Left cardiac atrium (tissue), 4 donors: ENCODE measurements at places on chromosomes 6 and 20. TPM values are rescaled to one million over a fixed set of nuclear protein-coding genes. Genes with fewer than 3 reads are reported as not detected.
A peak's percentile ranks its signal among the peaks of the same experiment; 100 is the strongest.

GRCh38 chr6:13947611-13948178, 22.9 kb downstream of the RNF182 start:
- DNase-seq: no peak

- DNase-seq: peak; percentile 22
Measured at GRCh38 chr6:133241901-133242636, 912 bp downstream of the EYA4 start.

DNA sequence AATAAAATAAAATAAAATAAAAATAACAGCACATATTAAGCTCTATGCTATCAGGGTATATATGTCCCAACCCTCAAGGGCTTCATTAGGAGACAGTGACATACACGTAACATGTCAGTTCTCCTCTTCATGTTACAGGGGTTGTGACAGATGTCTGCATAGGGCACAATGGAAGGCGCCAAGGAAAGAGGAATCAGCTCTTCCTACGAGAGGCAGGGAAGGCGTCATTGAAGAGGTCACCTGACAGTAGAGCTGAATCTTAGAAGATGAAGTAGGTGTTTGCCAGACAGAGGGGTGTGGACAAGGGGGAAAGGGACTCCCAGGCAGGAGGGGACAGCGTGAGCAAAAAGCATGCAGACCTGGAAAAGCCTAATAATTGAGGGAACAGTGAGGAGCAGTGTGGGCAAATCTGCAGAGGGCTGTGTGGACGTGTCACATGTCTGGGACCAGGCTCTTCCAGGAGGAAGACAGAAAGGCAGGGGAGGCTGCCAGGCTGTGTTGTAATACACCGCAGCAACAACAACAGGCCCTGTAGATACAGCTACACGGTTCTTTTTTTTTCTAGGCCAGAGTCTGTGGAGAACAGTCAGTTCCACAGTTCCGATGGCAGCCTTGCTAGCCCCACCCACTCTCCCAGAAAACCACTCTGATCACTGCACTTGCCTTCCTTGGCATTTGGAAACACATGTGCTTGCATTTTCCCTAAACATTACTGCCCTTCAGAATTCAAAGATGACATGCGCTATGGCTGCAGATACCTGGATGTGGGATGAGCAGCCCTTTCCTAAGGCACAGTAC, 2.5 kb upstream of the FKBP5 start:
- DNase-seq: peak; percentile 91

DNA sequence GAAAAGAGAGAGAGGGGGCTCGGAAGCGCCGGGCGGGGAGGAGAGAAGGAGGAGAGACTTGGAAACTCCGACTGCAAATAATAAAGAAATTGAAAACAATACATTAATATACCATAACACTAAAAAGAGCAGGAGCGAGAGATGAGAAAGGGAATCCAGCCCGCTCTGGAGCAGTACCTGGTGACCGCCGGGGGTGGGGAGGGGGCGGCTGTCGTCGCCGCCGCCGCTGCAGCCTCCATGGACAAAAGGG, 338 bp downstream of the E2F3 start:
- DNase-seq: no peak

DNA sequence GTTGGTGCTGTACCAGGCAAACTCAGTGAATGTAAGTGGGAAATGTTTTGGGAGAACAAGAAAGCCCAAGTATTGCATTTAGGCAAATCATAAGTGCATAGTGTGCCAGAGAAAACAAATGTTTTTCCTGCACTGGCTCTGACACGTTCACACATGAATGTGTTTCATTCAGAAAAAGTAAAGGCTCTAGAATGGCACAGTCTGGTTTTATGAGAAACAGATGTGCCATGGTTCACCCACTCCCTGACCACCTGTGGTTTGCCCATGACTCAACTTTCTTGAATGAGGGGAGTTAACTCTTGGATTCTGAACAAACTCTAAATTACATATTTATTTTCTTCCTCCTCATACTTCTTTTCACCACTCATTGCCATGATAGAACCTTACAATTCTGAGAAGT, 126.9 kb downstream of the KCNQ5 start:
- DNase-seq: no peak

GRCh38 chr6:73121421-73121993, 103.8 kb downstream of the KHDC1L start:
- DNase-seq: no peak

DNA sequence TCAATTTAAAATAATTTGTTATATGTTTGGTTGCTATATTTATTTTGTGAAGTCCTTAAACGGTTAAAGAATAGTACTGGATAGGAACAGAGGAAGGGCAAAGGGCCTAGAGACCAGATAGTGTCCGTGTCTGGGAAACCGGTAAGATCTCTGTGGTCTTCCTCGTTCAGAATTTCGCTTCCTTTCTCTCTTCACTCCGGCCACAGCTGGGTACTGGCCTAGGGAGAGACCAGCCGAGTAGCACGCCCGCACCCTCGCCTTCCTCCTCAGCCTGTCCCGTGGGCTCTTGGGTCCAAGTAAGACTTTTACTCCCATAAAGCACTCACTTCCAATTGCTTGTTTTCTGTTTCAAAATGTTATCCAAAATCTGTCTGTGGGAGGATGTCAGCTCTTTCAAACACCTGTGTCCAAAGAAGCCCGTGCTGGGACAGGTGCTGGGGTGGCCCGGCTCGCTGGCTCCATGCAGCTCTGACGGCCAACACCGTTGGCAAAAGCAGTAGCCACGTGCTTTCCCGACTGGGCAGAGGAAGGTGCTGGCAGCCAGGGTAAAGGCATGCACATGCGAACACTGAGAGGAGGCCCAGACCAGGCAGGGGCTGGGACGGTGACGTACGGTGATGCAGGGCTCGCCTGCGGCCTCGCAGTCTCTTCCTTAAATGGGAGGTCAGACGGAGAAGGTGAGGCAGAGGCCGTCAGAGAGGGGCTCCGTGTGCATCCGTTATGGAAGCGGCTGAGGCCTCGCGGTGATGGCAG, 112.2 kb downstream of the IRF4 start:
- DNase-seq: peak; percentile 68

GRCh38 chr20:44392776-44393607, 37.5 kb downstream of the HNF4A start:
- no peak for DNase-seq

Gene SLC12A5
- 3.2 TPM for total RNA-seq

Gene PTCRA
- not detected for total RNA-seq
